Activated T-helper 2 cell treated with anti-CD3 and anti-CD28 coated beads, Interferon-gamma antibody, Interleukin-2, Interleukin-4, amounts not matched to agents 10 μg/mL and 5 μg/mL and 100 μg/mL, durations not matched to agents 14 hours and 24 hours and 36 hours (primary cell): ENCODE measurements at places on chromosomes 12 and 14. TPM values are rescaled to one million over a fixed set of nuclear protein-coding genes. Genes with fewer than 3 reads are reported as not detected.

The CFAP54 gene
- 0.14 and 0.23 TPM in 2 replicates for total RNA-seq

DNA sequence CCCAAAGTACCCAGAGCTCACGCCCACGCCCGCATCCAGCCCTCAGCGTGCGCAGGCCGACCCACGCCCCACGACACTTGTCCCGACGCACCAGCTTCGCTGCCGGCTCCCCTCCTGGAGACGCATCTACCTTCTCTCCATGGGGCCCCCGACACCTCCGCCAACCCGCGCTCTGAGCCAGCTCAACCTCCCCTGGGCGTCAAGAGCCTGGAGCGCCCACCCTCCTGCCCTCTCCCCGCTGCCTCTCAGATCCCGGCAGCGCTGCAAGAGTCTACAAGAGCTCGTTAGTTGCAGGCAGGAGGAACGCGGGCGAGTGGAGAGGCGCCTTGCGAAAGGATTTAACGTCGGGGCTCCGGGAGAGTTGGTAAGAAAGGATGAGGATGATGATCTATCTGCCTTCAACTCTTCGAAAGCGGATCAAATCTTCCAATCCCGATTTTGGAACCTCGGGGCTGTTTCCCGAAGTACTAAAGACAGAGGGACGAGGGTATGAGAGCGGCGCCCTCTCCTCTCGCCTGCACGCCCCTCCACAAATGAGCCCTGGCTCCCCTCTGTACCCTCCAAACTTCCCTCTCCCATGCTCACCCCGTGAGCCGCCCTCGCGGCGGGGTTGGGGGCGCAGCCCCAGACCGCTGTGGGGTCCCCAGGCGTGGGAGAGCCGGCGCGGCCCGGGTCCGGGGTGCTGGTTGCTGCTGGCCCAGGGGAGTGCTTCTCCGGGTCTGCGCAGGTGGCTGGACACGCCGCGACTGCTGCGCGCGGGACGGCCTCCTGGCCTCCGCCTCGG, 979 bp downstream of the LTBP2 start:
- peak overlapping the region; percentile 59 for H3K4me3 ChIP-seq
- H3K27ac ChIP-seq, result no peak overlapping the region
- H3K27me3 ChIP-seq, result peaks cover 42% of the 10 kb centered on the region
- DNase-seq, result no peak
- H3K36me3 ChIP-seq, result no peaks in the 10 kb centered on the region

The NCKAP5L gene
- total RNA-seq, result 5.3 and 5.7 TPM in 2 replicates

- H3K4me1 ChIP-seq, result no peaks in the 10 kb centered on the region
- no peak overlapping the region for H3K4me3 ChIP-seq
- peaks cover 7% of the 10 kb centered on the region for H3K27me3 ChIP-seq
Measured at GRCh38 chr14:99347561-99347960, 75.6 kb upstream of the BCL11B start.

DNA sequence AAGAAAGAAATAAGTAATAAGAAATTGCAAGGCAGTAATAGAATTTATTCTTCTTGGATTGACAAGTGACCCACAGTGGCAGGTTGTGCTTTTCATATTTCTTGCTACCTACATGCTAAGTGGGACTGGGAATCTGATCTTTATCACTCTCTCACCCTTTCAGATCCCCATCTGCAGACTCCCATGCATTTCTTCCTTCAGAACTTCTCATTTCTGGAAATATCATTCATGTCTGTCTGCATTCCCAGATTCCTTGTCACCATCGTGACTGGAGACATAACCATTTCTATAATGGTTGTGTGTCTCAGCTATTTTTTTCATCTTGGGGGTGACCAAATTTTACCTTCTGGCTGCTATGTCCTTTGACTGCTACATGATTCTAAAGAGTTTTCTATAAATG, 4.0 kb upstream of the OR6C65 start:
- H3K27ac ChIP-seq, result no peak overlapping the region
- peaks cover 1% of the 10 kb centered on the region for H3K27me3 ChIP-seq
- no peaks in the 10 kb centered on the region for H3K4me1 ChIP-seq
- no peak overlapping the region for H3K4me3 ChIP-seq

DNA sequence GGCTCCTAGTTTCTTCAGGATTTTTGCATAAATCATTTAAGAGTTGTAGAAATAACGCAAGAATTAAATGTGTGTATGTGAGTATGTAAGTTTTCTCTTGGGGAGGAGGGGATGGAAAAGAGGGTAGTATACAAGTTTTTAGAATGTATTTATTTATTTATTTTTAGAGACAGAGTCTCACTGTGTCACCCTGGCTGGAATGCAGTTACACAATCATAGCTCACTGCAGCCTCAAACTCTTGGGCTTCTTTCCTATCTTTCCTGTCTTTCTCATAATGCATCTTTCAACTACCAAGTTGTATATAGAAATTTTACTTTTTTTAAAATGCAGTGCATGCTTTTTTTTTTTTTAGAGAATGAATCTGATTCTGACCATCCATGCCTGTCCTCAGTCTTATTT, 269.0 kb upstream of the GARIN2 start:
- no peaks in the 10 kb centered on the region for H3K36me3 ChIP-seq
- no peaks in the 10 kb centered on the region for H3K27me3 ChIP-seq
- H3K4me3 ChIP-seq, result no peak overlapping the region

The KRT75 gene
- total RNA-seq, result not detected in 2 replicates

GRCh38 chr14:104222396-104223036, 84.1 kb downstream of the KIF26A start:
- H3K4me1 ChIP-seq, result peaks cover 1% of the 10 kb centered on the region
- no peaks in the 10 kb centered on the region for H3K36me3 ChIP-seq
- H3K4me3 ChIP-seq, result no peak overlapping the region

DNA sequence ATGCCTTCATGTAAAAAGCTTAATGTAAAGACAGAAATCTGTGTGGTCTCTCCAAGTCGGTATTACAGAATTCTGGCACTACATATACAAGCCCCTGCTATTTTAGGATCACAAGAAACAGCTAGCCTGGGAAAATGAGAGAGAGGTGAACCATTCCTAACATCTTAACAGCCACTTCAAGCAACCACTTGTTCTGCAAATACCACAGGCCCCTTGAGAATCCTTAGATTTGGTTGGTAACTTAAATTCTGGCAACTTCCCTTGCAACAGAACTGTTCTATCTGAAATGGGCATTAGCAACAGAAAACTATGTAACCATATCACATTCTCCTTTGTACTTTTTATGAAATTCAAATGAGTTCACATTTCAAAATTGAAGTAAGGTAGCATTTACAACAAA, 68.5 kb downstream of the SPPL3 start:
- DNase-seq, result no peak
- peak overlapping the region; percentile 37 for H3K4me3 ChIP-seq
- H3K36me3 ChIP-seq, result no peaks in the 10 kb centered on the region
- no peaks in the 10 kb centered on the region for H3K27me3 ChIP-seq
- peaks cover 48% of the 10 kb centered on the region for H3K4me1 ChIP-seq

DNA sequence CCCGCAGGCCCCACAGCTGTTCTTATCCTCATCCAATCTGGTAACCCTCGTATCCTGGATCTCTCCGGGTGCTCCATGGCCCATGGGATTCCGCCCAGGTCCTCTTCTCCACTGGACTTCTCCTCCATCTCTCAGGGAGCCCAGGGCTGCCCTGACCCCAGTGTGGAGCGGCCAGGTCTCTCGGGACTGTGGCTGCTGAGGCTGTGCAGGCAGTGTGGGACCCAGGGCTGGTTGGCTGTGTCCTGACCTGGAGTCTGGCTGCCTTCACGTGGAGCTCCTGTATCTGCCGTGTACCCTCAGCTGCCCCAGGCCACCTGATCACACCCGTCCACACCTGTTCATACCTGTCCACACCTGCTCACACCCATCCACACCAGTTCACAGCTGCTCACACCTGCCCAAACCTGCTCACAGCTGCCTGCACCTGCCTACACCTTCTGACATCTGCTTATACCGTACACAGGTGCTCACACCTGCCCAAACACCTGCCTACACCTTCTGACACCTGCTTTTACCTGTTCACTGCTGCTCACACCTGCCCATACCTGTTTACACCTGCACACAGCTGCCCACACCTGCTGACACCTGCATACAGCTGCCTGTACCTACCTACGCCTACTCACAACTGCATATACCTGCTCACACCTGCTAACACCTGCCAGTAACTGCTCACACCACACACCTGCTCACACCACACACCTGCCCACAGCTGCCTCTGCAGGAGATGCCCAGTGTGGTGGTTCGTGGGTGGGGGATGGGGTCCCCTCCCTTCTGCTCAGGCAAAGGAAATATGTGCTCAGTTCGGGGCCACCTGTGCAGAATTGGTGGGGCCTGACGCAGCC, 92.2 kb downstream of the GALNT9 start:
- H3K4me3 ChIP-seq, result no peak overlapping the region
- H3K27me3 ChIP-seq, result no peaks in the 10 kb centered on the region
- DNase-seq, result no peak
- no peaks in the 10 kb centered on the region for H3K4me1 ChIP-seq
- H3K36me3 ChIP-seq, result no peaks in the 10 kb centered on the region

GRCh38 chr14:88232771-88233170, 90.3 kb downstream of the KCNK10 start:
- H3K4me3 ChIP-seq, result no peak overlapping the region
- H3K4me1 ChIP-seq, result peaks cover 3% of the 10 kb centered on the region
- no peaks in the 10 kb centered on the region for H3K36me3 ChIP-seq
- peaks cover 17% of the 10 kb centered on the region for H3K27me3 ChIP-seq

DNA sequence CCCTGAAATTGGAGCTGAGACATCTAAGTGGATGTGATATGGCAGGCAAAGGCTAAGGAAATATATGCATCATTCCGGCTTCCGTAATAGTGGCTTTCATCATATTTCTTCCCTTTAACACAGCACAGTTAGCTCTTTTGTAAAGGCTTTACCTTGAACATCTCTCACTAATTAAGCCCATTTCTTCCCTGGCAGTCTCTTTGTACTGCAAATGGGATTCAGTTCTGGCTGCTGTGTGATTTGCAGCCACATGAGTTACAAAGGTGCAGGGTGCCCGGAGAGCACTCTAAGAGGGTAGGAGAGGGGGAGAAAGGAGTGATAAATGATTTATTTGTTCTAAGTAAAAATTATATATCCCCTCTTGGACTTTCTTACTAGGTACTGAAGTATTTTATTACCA, 232.1 kb upstream of the CCDC196 start:
- no peak for DNase-seq
- peaks cover 8% of the 10 kb centered on the region for H3K27me3 ChIP-seq
- H3K4me1 ChIP-seq, result peaks cover 2% of the 10 kb centered on the region
- H3K27ac ChIP-seq, result no peak overlapping the region
- no peaks in the 10 kb centered on the region for H3K36me3 ChIP-seq

DNA sequence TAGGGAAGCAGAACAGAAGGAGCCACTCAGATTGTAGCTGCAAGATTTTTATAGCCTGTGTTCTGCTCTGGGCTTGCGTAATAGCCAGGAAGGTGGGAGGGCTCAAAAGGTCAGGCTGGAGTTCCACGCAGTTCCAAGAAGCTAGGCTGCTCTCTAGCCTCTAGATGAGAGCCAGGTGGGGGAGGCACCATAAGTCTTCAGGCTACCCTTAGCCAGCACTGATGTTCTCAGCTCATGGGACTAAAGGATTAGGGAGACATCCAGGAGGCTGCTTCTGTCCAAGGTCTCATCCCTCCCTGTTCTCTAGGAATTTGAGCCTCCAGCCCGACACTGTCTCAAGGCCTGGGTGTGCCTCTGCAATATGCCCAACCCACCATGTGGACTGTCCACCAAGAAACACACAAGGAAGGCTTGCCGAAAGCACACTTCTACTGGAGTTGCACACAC, 1.7 kb downstream of the LMBR1L start:
- no peaks in the 10 kb centered on the region for H3K27me3 ChIP-seq
- peaks cover 22% of the 10 kb centered on the region for H3K4me1 ChIP-seq
- H3K36me3 ChIP-seq, result peaks cover 8% of the 10 kb centered on the region
- H3K4me3 ChIP-seq, result peak overlapping the region; percentile 97

The FOXG1 gene
- not detected in 2 replicates for total RNA-seq

- no peaks in the 10 kb centered on the region for H3K36me3 ChIP-seq
- H3K4me1 ChIP-seq, result peaks cover 11% of the 10 kb centered on the region
- no peak overlapping the region for H3K27ac ChIP-seq
- no peak overlapping the region for H3K4me3 ChIP-seq
- DNase-seq, result no peak
- H3K27me3 ChIP-seq, result peaks cover 32% of the 10 kb centered on the region
Measured at GRCh38 chr12:6696690-6697583, 3.7 kb downstream of the PIANP start.

The FOXN4 gene
- not detected in 2 replicates for total RNA-seq

DNA sequence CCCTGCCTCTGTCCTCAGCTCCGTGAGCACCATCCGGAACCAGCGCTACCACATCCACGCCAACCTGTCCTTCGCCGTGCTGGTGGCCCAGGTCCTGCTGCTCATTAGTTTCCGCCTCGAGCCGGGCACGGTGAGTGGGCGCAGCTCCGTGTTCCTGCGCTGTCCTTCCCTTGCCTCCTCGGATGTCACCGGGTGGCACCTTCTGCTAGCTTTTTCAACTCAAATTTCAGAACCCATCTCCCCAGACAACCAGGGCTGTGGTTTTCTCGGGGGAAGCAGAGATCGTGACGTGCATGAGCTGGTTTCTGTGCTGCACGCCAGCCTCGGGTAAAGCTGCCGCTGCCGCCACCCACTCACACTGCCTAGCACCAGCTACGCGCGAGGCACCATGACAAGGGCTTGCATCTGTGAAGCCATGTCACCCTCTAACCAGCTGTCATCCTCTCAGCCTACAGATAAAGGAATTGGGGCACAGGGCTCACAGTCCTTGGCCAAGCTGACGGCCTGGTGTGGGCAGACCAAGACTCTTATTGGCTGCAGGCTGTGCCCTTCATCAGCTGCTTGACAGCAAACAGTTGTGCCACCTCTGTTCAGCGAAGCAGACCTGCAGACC, 152.1 kb downstream of the ADGRD1 start:
- H3K27ac ChIP-seq, result peak overlapping the region; percentile 62
- H3K4me3 ChIP-seq, result no peak overlapping the region
- peaks cover 18% of the 10 kb centered on the region for H3K4me1 ChIP-seq
- H3K27me3 ChIP-seq, result no peaks in the 10 kb centered on the region

The KRT72 gene
- total RNA-seq, result not detected in 2 replicates

DNA sequence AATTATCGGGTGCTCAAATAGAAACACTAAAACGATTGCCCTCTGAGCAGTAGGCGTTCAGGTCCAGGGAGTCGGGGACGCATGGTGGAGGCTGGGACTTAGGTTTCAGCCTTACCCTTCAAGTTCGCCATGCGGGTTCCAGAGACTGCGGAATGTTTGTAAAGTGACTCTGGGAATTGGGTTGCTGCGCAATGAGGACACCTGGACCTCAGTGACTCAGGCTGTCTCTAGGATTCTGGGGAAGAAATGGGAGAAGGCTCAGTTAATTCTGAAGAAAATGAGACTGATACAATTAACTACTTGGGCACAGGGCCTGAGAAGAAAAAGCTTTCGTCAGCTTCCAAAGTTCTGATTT, 1.1 kb downstream of the LGALS3 start:
- peaks cover 29% of the 10 kb centered on the region for H3K4me1 ChIP-seq
- no peak for DNase-seq
- peaks cover 17% of the 10 kb centered on the region for H3K27me3 ChIP-seq

The KRT78 gene
- not detected in 2 replicates for total RNA-seq

- H3K4me1 ChIP-seq, result no peaks in the 10 kb centered on the region
- H3K4me3 ChIP-seq, result no peak overlapping the region
- no peak overlapping the region for H3K27ac ChIP-seq
Measured at GRCh38 chr12:28827861-28828260, 321.2 kb upstream of the FAR2 start.

The GPR68 gene
- total RNA-seq, result 5.7 and 6.0 TPM in 2 replicates

The CACNA2D4 gene
- total RNA-seq, result 6.2 and 10.0 TPM in 2 replicates

The MYH7 gene
- total RNA-seq, result 0.02 TPM in 1 of 2 replicates, not detected in the other

The GPRC5A gene
- not detected in 2 replicates for total RNA-seq

GRCh38 chr14:100708425-100709288, 18.0 kb upstream of the DLK1 start:
- H3K27me3 ChIP-seq, result peaks cover 9% of the 10 kb centered on the region
- H3K4me1 ChIP-seq, result no peaks in the 10 kb centered on the region
- H3K27ac ChIP-seq, result no peak overlapping the region
- no peaks in the 10 kb centered on the region for H3K36me3 ChIP-seq
- DNase-seq, result no peak

The PDZRN4 gene
- not detected in 2 replicates for total RNA-seq
